ENCODE measurements at places on chromosomes 5 and 9. TPM values are rescaled to one million over a fixed set of nuclear protein-coding genes. Genes with fewer than 3 reads are reported as not detected.

SPATA31D3 gene
- total RNA-seq = not detected

C9 gene
- total RNA-seq = 0.34 TPM

DNA sequence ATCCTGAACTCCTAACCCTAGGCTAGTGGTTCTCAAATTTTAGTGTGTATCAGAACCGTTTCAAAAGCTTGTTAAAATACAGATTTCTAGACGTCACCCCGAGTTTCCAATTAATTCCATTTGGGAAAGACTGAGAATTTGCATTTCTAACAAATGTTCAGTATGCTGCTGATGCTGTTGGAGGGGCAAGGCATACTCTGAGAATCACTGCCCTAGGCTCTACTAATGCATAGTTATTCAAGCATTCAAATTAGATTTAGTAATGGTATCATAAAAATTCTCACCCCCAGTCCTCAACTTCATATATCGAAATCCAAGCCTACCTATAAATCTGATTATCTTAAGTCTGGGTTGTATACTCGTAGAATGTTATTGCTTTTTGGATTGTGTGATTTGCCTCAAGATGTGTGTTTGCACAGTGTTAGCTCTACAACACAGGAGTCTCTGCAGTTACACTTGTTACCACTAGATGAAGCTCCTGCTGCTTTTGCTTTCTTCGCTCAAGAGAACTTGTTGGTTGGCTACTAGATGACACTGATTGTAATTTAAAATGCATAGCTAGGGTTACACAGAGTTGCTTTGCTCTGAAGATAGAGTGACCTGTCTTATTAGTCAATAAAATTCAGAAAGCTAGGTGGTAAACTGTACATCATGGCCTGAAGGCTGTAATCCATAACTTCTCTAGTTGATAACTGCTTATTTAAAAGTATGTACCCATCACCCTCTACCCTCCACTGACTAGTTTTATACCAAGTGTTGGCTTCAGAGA is 7.5 kb upstream of the ERAP2 start:
- H3K36me3 ChIP-seq = no peaks in the 10 kb centered on the region
- no peak overlapping the region for H3K27ac ChIP-seq
- DNase-seq = peak; percentile 57
- H3K27me3 ChIP-seq = no peaks in the 10 kb centered on the region
- H3K4me3 ChIP-seq = no peak overlapping the region
- H3K4me1 ChIP-seq = no peaks in the 10 kb centered on the region

- no peak overlapping the region for H3K27ac ChIP-seq
- H3K4me3 ChIP-seq = no peak overlapping the region
- no peaks in the 10 kb centered on the region for H3K36me3 ChIP-seq
- no peak for DNase-seq
Measured at GRCh38 chr9:27425827-27426510, 98.1 kb upstream of the IFNK start.

DNA sequence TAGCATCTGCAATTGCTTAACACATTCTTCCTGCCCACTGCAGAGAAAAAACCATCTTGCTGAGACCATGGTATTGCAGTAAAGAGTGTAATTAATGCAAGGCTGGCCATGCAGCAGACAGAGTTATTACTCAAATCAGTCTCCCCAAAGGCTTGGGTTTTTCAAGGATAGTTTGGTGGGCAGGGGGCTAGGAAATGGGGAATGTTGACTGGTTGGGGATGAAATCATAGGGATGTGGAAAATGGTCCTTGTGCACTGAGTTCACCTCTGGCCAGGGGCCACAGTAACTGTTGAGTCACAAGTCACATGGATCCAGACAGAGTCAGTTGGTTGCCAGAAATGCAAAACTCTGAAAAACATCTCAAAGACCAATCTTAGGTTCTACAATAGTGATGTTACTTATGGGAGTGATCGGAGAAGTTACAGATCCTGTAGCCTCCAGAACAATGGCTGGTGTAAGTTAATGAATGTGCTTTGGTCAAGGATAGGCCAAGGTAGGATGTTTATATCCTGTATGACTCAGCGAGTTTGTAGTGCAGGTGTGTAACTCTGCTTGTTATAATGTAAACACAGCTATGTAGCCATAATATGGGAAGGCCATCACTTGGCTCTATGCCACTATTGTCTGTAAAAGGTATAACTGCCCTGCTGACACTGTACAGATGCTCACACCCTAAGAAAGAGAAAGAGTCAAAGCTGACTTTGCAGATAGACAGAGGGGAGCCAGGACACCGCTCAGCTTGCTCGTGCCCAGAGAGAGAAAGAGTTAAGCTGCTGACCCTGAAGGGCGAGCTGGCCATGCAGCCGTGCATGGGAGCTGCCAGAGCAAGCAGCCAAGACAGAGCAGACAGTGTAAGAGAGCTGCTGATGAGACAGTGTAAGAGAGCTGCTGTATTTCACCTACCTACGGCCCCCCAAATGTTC is 27.2 kb downstream of the C9orf152 start:
- H3K27ac ChIP-seq = no peak overlapping the region
- no peaks in the 10 kb centered on the region for H3K4me1 ChIP-seq
- no peak for DNase-seq
- no peaks in the 10 kb centered on the region for H3K36me3 ChIP-seq
- H3K4me3 ChIP-seq = no peak overlapping the region

All from HCT116 (cell line).